ENCODE measurements at places on chromosomes 6 and 20.

DNA sequence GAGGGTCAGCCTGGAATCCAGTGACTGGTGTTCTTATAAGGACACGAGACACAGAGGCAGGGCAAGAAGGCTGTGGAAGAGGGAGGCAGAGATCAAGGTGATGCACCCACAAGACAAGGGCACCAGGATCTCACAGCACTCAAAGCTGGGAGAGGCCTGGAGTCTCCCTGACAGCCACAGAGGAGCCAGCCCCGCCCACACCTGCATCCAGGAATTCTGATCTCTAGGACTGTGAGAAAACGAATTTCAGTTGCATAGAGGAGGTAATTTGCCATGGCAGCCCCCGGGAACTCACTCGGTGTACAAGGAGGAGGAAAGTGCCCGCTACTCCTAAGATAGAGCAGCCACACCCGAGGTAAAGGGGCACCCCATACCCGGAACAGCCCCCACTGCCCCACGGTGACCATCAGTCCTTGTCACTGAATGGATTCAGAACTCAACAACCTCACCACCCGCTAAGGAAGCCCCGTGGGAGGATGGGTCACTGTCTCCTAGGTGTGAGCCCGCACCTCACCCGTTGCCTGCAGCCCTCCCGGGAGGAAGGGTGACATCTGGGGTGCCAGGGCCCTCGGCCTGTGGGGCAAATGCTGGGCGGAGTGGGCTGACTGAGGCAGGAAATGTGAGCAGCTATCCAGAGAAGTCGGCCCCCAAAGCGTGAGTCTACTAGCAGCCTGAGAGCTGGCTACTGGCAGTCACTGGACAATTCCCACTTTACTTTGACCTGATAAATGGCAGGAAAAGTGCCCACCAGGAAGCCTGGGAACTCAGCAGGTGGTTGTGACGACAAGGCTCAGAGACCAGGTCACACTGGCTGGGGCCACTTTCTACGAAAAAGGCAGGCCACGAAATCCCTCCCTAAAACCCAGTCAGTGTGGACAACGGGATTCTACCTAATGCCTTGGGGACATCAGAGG, 22.4 kb downstream of the DLL1 start:
- DNase-seq: peak; percentile 21

- DNase-seq: no peak
Observed at GRCh38 chr20:35133031-35133430, 14.1 kb downstream of the EDEM2 start.

- DNase-seq: no peak
Observed at GRCh38 chr6:39577446-39578165, 147.6 kb downstream of the KIF6 start.

GRCh38 chr6:53691252-53691651, 25.7 kb upstream of the KLHL31 start:
- DNase-seq: no peak

DNA sequence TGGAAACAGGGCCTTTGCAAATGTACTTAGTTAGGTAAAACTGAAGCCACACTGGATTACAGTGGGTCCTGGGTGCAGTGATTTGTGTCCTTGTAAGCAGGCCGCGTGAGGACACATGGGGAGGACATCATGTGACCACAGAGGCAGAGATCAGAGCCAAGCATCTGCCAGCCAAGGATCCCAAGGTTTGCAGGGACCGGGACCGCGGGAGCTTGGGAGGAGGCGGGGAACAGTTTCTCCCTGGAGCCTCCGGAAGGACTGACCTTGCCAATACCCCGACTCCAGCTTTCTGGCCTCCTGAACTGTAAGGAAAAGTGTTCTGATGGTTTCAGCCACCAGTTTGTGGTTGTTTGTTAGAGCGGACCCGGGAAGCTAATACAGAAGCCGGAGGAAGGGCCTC, 500.9 kb downstream of the PREX1 start:
- no peak for DNase-seq

DNA sequence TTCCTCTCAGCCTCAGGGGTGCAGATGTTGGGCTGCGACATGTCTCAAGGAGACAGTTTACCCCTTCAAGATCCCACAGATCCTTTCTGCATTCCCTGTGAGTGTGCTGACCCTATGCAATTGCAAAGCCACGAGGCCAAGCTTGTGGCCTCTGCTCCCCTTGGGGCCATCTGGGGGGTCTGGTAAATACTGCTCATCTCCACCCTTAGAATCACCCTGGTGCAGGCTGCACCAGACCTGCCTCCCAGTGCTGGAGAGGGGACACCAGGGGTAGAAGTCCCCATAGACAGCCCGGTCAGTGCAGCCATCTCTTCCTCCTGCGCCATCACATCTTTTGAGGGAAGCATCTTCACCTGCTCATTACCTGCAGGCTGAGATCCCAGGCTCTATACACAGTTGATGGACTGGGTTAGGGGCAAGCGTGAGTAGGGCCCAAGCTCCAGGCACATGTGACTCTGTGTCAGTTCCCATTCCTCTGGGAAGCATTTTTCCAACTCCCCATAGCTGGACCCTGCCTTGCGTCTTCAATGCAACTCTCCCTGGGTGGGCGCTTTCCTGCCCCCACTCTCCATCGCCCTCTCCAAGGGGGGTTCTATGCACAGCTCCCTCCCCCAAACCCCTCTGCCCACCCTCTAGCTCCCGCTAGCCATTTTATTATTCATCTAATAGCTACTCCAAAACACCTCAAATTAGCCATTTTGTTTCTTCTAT, 53.9 kb downstream of the THBS2 start:
- DNase-seq: no peak

- DNase-seq: no peak
Observed at GRCh38 chr20:492159-492558, 29.8 kb upstream of the TBC1D20 start.

DNA sequence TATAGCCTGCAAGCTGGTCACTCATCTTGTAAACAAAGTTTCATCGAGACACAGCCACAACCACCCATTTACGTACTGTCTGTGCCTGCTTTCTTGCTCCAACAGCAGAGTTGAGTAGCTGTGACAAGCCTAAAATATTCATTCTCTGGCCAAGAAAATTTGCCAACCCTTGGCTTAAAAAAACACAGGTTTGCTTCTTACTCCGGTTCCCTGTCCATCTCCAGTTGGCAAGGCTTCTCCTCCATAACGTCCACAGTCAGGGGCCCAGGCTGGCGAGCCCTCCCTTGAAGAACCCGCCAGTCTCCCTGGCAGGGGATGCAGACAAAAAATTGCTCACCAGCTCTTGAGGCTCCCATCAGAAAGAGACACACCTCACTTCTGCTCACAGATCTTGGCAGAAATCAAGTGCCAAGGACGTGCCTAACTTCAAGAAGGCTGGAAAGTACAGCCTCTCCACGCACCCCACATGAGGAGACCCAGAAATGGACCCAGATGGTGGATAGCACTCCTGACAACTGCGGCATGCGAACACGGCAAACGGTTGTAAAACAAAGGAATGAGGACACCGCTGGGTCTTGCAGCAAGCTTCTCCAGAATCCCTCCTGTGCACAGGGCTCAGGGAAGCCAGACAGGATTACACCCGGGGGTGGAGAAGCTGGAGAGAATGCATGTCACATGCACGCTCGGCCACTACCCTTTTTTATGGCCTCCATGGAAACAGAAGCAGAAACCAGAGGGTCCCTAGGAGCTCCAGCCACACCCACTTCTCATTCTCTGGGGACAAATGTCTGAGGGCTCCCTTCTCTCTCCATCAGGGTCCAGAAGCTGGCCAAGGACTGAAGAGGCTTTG, 59.8 kb upstream of the SIRPA start:
- DNase-seq: no peak

DNA sequence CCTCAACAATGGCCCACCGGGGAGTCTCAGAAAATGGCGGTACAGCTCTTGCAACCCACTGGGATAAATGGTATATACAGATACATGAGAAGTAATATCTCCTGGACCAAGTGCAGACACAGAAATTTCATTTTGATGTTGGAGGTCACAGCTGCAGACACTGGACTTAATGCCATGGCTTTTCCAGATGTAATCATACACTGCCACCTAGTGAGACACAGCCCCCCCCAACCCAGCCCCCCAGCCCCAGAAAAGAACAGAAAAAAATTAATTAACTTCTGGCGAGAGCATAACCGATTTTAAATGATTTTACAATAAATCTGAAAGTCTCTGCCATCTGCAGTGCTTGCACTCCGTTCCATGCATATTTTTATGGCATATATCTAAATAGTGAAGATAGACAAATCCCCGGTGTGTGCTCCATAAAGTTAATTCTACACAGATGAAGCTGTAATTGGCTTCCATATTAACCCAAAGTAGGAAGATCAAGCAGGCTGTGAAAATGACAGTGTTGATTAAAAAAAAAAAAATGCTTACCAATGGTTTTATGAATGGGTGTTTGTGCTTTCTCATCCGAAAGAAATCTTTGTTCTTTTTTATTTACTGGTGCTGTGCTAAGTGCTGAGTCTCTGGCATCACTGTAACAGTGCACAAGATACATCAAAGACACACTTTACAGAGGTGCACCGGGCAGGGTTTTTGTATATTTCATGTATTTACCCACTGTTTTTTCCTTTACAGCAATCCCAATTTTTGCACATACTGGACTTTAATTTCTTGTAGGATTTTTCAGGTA, 804.1 kb downstream of the TFAP2A start:
- no peak for DNase-seq

DNA sequence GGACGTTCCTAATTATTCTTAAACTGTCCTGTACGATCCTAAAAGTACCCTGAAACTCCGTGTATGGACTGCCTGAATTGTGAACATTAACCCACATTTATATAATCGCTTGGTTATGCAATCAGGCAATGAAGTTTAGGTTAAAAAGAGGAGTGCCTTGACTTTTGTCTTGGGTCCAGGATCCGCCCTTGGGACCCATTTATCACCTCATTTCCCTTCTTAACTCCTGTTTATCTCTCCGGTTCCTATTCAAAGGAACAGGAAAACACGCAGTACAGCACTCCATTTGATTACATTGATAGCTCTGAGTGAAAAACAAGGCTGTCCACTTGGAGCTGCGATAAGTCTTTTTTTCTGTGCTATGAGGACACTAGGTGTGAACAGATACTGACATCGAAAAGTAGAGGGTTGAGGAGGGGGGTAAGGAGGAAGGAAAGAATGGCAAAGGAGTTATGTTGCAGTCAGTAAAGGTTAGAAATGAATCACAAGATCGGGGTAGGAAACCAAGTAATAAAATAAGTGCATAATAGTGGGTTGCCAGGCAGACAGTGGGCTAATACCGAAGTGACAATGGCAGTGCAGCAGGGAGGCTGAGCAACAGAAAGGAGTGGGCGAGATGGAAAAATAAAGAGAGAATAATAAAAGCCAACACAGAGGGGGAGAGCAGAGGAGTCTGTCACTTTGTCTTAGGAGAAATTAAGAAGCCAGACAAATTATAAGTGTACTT, 15.9 kb upstream of the PCK1 start:
- no peak for DNase-seq

DNA sequence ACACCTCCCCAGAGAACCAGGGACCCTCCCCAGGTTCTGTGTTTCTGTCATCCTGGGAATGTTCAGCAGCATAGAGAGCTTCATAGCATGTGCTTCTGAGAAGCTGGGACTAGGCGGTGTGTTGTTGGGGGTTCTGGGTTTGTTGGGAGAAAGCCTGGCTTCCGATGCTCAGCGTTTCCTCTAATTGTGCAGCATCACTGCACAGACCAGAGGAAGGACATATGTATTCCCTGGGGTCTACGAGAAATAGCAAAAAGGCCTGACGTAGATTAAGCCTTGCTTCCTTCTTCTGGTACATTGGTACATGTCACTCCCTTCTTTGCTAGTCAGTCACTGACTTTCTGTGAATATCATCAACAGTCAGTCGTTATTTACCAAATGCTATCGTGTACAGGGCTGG, 96.9 kb upstream of the SGK1 start:
- DNase-seq: no peak

GRCh38 chr6:29834564-29835436, 7.2 kb downstream of the HLA-G start:
- no peak for DNase-seq

GRCh38 chr20:54178256-54178655, 4.5 kb upstream of the CYP24A1 start:
- DNase-seq: no peak

DNA sequence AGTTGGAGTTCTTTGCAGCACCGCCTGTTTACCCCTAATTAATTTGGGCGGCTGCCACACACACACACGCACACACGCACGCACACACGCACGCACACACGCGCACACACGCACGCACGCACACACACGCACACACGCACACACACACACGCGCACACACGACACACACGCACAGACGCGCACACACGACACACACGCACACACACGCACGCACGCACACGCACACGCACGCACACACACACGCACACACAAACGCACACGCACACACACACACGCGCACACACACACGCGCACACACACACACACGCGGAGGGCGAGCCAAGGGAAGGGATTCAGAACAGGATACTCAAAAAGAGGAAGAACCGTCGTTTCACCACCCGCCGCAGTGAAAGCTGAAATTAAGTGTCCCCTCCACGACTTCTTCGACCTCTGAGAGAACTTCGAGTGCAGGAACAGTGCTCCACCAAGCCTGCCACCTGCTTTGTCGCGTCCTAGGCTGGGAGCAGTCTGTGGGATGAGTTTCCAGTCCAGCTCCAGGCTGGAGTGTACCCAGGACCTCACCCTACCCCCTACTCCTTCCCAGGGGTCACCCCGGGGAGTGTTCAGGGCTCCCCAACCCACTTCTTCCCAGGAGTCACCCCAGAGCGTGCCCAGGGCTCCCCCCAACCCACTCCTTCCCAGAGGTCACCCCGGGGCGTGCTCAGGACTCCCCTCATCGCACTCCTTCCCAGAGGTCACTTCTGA, 1.1 kb downstream of the RNASET2 start:
- DNase-seq: no peak

- no peak for DNase-seq
Observed at GRCh38 chr20:33771938-33772337, 39.2 kb upstream of the CHMP4B start.

GRCh38 chr6:20188630-20189075, 23.6 kb downstream of the MBOAT1 start:
- no peak for DNase-seq

DNA sequence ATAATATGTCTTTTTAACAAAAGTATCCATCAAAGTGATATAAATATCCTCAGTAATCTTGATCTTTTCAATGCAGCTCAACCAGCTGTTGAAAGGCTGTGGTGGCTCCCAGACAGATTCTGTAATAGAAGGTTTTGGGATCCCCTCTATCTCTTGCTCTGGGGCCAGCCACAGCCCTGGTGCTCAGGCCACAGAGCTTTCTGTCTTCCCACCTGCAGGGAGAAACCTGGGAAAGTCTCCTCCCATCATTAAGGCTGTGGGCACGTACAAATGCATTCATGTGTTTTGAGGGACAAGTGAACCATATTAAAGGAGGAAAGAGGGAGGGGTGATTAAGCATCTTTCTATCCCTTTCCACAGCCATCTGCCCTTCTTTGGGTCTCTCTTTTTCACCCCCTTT, 183.1 kb downstream of the PRDM13 start:
- DNase-seq: no peak

Measured in NCI-H526 treated with DMSO at 0.1 percent for 48 hours (cell line).